ENCODE measurements at places on chromosomes 6 and 20.

DNA sequence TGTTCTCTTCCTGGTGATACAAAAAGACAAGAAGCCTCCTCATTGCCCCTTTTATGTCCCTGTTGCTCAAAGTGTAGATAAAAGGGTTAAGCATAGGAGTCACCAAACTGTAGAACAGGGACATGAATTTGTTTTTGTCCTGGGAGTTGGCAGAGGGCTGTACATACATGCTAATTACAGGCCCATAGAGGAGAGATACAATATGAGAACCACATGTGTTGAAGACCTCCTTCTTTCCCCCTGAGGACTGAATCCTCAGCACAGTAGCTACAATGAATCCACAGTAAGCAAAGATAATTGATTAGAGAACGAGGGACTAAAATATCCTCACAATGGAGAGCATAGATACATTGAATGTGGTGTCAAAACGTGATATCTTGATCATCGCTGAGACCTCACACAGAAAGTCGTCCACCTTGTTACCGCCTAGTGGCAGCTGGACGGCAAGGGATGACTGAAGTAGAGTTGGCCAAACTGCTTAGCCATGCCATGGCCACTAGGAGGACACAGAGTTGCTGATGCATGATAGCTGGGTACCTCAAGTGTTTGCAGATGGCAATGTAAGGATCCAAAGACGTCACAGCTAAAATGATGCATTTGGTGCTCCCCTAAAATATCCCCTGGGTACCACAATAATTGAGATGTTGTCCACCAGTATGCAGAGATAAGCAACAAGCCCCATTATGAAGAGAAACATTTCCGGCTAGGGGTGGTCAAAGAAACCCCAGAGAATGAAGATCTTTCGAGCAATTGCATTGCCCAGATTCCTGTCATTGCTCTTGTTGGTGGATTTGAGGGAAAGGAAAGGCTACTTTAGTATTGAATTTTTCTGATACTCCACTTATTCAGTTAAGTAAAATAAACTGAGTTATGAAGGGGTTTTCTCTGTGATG, 15.0 kb downstream of the OR2B3 start:
- DNase-seq: no peak

DNA sequence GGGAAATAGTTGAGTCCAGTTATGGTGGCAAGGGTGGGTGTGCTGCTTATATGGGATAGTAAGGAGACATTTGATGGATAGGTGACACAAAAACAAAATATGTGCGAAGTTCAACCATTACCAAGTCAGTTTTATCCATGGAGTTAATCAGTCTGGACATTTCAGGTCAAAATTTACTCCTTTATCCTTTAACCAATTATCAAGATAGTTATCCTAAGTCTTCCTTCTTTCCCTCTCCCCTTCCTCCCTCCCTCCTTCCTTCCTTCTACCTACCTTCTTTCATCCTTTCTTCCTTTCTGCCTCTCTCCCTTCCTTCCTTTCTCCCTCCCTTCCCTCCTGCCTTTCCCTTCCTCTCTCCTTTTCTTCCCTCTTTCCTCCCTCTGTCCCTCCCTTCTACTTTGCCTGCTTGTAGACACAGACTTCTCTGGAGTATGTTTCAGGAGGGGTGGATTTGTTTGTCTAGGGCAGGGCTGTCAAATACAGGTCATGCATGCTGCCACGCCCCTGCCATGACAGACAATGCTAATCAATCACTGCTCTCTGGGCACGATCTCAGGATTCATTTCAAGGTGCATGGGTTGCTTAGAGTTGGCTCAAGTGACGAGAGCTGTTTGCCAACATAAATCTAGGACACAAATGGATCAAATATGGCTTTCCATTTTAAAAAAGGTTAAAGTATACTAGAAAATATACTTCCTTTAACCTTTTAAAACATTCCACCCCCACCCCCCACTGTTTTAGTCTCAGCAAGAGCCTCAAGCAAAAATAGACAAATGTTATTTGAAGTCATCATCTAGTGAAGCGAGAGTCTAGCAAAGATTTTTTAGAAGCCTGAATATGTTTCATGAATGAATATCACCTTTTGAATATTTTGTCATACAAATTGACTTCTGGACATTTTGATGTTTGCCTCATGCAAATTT, 281.6 kb upstream of the CITED2 start:
- DNase-seq: no peak

DNA sequence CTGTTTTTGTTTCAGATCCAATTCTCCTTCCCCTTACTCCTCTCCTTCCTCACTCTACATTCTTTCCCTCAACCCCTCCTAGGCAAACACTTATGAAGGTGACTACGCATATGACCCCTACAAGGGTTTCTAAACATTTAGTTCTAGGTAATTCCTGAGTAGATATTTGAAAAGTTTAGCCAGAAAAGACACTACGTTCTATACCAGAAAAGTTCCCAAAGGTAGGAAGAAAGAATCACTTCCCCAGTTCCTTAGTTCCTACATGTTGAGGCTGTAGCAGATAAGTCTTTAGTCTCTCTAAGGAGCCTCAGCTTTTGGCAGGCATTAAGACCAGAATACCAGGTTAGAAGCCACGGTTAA, 11.6 kb downstream of the POU3F2 start:
- no peak for DNase-seq

DNA sequence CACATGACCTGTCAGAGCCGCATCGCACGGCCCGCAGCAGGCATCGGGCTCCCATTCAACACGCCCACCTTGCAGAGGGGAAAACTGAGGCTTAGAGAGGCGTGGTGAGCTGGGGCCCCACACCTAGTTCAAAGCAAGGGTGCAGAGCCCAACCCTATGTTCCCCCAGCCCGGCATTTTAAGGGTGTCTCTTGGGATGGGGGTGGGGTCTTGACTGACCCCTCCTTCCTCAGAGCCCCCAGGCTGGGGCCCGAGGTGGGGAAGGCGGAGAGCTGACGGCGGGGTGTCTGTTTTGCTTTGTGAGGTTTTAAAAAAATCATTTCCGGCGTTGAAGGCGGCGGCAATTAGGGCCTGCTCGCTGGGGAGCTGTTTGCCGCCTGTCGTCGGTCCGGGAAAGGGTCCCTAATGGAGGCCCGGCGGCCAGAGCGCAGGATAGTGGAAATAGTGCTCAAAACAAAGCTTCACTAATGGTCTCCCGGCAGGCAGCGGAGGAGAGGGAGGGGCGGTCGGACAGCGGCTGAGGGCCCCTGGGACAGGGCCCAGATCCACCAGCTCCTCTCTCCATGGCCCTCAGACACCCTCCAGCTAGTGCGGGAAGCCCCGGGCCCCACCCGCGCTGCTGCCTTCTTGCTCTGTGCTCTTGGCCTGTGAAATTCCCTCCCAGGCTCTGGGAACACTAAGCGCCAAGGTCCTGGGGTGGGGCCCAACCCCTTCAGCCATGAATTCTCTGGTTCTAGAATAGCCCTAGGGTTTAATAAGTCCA, 11.9 kb downstream of the VSTM2L start:
- no peak for DNase-seq

GRCh38 chr6:138520463-138520862, 21.2 kb upstream of the NHSL1 start:
- DNase-seq: no peak

DNA sequence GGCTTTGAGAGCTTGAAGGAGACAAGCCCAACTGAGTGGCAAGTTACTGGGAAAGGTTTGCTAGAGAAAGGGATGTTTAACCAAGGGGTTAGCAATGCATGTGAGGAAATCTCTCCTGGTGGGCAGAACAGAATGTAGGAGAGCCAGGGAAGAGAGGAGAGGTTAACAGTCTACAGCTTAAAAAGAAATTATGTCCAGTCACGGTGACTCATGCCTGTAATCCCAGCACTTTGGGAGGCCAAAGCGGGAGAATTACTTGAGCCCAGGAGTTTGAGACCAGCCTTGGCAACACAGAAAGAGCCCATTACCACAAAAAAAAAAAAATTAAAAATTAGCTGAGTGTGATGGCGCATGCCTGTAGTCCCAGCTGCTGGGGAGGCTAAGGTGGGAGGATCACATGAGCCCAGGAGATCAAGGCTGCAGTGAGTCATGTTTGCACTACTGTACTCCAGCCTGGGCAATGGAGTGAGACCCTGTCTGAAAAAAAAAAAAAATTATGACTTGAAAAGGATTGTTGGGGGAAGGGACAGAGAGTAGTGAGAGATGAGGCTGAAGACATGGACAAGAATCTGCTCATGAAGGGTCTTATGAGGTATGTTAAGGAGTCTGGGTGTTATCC, 264.9 kb downstream of the TBC1D7 start:
- no peak for DNase-seq

DNA sequence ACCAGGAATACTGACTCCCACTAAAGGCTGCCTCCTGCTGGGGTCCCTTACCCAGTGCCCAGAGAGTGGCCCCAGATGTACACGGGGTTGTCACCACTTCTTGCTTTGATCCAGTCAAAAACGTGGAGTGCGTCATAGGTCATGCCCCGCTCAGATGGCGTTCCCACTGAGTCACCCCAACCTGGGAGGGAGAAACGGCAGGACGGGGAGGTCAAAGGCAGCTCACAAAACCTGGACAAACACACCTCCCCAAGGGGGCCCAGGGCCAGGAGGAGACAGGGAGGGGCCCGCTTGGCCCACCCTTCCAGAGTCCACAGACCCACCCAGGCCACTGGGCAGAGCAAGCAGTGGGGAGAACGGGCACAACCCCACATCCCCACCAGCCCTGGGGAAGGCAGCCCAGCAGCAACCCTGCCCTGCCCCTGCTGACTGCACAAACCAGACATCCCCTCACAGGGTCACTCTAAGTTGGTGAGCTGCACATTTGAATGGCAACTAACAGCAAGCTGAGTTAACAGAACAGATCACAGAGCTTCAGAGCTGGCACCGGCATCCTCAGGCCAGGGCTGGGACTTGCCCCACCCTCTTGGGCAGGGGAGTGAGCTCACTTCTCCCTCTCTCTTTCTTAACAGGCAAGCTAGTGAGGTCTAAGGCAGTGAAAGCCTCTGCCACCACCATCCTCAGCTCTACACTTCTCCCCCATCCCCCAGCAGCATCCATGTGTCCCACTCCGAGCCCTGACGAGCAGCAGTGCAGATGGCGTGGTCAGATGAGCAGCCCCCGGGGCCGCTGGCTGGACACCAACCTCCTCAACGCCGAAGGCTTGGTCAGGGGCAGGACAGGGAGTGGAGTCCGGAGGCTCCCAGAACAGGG, 61.7 kb downstream of the PYGB start:
- DNase-seq: no peak

GRCh38 chr6:27757307-27757706, 154.9 kb downstream of the OR2B2 start:
- DNase-seq: no peak
